ENCODE measurements at places on chromosomes 13 and 19.
A peak's percentile ranks its signal among the peaks of the same experiment; 100 is the strongest.

DNA sequence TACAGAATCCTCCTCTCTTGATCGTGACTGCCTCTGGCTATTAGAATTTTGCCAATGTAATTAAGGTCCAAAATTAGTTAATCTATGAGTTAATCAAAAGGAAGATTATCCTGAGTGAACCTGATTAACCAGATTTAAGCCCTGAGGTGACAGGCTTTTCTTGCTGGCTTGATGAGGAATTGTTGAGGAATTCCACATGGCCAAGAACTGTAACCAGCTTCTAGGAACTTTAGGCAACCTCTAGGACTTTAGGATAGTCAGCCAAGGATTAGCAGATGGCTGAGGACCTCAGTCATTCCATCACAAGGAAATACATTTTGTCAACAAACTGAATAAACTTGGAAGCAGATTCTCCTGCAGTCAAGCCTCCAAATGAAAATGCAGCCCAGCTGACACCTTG, 84.8 kb downstream of the STOML3 start:
- DNase-seq: no peak

GRCh38 chr13:36354842-36355623, 8.8 kb upstream of the SPART start:
- no peak for DNase-seq

GRCh38 chr13:79427265-79427664, 21.2 kb upstream of the RBM26 start:
- no peak for DNase-seq

DNA sequence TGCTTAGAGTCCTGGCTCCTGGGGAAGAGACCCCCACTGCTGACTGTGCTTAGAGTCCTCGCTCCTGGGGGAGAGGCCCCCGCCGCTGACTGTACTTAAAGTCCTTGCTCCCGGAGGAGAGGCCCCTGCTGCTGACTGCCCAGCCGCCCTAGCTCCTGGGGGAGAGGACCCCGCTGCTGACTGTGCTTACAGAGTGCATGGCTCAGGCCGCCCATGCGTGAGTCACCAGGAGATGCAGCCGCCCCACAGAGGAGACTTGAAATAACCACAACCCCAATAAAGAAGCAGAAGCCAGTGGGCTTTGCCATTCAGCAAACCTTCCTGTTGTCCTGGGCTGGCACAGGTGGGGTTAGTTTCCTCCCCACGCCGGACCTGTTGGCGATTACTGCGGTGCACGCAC, 79.2 kb upstream of the C13orf46 start:
- no peak for DNase-seq

DNA sequence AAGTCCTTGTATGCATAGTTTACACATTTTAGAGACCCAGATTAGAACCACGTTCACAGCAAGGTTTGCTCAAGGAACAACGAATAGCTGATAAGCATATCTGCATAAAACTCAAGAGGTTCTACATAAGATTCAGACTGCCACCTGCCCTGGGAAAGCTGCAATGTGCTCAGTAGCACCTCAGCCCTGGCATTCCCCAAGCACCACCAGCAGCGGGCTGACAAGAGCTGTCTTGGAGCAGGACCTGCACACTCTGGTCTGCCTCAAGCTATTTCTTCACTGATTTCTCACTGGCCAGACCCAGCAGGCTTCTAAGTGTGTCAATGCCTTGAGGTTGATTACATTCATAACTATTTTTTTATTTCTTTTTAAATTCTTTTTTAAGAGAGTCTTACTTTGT, 65.8 kb upstream of the UQCRFS1 start:
- no peak for DNase-seq

DNA sequence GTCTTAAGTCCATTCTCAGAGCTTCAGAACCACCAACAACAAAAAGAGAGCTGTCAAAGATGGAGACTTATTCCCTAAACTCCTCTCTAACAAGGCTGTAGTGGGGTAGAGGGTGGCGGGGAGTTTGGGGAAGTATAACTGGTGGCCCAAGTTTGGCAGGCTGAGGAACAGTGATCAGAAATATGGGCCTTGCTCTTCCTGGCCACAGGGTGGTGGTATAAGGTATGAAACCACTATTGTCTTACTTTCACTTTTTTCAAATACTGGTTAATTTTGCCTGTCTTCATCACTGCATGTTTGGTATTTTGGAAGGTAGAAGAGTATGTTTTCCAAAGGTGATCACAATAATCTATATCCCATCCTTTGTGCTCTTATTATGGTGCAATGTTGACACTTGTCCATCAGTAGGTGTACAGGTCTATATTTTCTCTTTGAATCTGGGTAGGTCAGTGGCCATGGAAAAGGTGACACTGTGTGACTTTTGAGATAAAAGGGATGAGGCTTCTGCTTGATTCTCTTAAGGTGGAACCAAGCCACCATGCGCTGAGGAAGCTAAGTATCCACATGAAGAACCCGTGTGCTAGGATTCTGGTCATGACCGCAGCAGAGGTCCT, 23.2 kb upstream of the GPC5 start:
- no peak for DNase-seq

- DNase-seq: no peak
Observed at GRCh38 chr19:46365561-46365960, 18.7 kb downstream of the PPP5C start.

- no peak for DNase-seq
Observed at GRCh38 chr13:57946361-57946760, 314.8 kb downstream of the PCDH17 start.

- DNase-seq: no peak
Observed at GRCh38 chr13:64640002-64640401, 2590.1 kb downstream of the PCDH9 start.

GRCh38 chr19:16330806-16331690, 6.4 kb downstream of the KLF2 start:
- DNase-seq: no peak

DNA sequence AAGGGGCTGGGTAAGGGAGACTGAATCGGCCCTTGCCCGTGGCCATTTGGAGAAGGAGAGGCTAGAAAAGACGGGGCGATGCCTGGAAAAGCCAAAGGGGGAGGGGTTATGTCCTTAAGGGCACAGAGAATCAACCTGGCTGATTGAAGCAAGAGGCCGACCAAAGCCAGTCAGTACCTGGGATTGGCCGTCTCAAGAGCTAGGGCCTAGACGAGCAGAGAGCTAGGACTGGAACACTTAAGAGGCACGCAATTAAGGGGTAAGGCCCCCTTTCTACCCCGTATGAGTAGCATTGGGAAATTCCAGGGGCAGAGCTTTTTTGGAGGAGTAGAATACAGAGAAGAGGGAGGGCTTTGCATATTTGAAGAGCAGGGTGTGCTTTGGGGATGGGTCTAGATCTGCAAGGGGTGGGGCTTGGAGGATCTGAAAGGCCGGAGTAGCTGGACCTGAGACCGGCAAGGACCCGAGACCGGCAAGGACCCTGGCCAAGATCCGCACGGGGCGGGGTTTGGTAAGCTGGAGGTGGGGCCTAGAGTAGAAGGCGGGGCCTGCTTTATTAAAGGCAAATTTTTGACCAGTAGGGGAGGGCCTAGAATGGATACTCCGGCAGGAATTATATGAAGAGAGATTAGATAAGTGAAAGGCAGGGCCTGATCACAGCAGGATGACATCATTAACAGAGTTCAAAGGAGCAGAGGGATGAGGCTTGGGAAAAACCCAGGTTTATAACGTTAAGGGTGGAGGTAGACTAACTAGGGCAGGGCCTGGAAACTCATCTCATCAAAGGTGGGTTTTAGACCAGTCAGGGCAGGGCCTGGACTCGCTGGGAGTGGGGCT, 10.7 kb upstream of the CACNG6 start:
- DNase-seq: no peak

DNA sequence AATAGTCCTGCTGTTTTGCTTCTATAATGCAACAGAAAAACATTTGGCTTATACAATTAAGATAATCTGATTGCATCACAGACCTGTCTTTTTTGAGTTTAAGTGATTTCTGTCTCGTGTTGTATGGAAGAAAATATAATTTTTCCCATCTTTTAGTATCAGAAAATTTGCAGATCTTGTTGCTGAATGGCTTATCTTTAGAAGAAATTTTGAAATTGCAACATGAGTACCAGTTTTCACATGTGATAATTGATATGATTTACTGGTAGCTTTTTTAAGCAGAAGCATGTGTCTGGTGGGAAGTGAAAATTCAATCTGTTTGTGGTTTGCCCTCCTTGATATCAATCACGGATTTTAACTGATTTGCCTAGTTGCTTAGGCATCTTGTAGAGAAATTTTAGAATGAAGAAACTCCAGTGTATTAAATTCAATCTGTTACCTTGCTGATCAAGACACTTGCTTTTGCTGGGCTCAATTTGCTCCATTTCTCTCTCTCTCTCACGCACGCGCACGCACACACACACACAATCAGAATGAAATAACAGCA, 89.8 kb upstream of the MYCBP2 start:
- DNase-seq: no peak

DNA sequence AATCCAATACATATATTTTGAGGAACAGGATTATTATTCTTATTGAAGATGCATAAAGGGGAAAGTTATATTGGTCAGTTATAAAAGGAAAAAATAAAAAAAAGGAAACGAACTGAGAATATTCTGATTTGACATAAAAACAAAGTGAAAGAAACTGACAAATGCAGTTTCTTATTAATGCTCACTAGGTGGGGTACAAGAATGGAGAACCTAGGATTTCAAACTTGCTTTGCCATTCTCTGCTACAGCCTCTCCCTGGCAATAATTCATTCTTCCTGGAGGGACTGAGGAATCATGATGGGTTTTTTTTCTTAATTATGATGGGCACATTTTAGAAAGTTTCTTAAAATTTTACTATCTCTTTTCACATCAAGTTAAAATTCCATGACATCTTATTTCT, 154.9 kb downstream of the PCDH9 start:
- DNase-seq: no peak

DNA sequence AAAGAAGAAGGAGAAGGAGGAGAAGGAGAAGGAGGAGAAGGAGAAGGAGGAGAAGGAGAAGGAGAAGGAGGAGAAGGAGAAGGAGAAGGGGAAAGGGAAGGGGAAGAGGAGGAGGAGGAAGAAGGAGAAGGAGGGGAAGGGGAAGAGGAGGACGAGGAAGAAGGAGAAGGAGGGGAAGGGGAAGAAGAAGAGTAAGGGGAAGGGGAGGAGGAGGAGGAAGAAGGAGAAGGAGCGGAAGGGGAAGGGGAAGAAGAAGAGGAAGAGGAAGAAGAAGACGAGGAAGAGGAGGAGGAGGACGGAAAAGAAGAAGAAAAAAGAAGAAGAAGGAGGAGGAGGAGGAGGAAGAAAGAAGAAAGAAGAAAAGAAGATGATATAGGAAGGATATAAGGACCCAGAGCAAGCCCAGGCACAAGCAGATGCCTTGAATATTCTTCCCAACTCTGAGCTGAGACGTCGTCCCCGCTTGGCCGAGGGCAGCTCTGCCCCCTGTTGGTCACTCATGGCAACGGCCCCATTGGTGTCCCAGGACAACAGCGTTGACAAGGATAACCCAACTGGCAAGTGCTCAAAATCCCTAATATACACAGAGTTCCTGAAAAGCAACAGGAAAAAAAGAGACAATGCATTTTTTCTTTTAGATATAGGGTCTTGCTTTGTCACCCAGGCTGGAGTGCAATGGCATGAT, 30.6 kb upstream of the IGSF23 start:
- DNase-seq: no peak

- DNase-seq: no peak
Observed at GRCh38 chr13:31282741-31283455, 83.1 kb downstream of the B3GLCT start.

GRCh38 chr13:107043021-107043956, 475.4 kb upstream of the ARGLU1 start:
- DNase-seq: peak; percentile 52

DNA sequence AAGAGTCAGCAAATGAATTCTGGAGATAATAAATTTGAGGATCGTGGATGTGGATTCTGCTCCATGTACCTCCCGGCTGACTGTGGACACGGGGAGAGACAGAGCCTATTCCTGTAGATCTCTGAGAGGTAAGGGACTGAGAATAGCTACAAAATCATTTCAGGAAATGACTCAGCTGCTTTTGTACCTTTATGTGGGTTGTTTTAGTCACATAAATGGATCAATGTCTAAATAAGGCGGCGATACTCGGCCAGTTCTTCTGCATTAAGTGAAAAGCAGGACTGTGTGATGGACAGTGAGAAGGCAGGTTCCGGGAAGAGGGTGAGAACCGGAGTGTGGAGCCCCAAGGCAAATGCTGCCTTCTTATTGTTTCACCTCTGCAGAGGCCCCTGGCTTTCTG, 128.1 kb downstream of the EFNB2 start:
- DNase-seq: no peak

GRCh38 chr13:25175026-25175425, 2.9 kb upstream of the AMER2 start:
- DNase-seq: no peak

DNA sequence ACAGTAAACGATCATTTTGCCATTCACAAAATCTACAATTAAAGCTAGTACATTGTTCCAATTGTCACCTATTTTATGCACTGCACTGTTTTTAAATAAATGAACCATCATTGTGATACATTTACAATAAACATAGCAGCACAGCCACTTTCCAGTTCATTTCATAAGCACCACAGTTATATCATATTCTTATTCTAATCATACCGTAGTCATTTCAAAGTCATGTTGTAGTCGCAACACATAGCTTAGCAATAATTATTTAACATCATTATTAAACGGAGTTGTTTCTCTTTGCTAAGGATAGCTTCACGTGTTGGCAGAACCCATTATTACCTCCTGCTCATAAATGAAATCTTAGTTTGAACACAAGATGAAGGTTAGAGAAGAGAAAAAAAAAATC, 2.2 kb upstream of the PCDH9 start:
- DNase-seq: no peak

GRCh38 chr13:80560609-80561008, 219.7 kb upstream of the SPRY2 start:
- no peak for DNase-seq

- DNase-seq: no peak
Observed at GRCh38 chr13:34419025-34419424, 523.0 kb upstream of the NBEA start.

DNA sequence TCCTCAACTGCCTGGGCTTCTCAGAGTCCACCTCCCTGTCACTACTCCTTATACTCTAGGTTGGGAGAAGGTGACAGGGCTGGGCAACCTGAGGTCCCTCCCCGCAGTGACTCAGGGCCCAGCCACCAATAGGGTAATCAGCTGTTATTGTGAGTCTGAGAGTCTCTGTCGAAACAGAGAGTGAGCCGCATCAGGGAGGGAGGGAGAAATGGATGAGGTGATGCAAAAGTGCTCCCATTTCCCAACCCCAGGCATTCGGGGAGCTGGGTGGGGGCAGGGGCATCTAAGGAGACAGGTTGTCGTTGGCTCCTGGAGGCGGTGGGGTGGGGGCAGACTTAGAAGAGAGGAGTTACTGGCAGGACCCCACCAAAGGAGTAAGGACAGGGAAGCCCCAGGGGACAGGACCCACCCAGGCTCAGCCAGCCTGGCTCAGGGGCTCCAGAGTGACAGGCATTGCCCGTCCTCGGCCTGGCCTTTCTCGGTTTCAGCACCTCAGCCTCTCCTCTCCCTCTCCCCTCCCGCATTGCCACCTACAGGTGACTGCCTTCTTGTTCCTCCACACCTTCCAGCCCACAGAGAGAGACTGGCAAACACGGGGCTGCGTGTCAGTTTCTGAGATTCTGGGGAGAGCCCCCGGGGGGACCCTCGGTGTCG, at the start of gene DMKN:
Gene DMKN (minus strand): TSS at position 22 of the 654 bp plus-strand sequence. CDS start 174 bp downstream, outside the sequence.
- no peak for DNase-seq
